ENCODE measurements at places on chromosomes 7 and 10.
A peak's percentile ranks its signal among the peaks of the same experiment; 100 is the strongest.

DNA sequence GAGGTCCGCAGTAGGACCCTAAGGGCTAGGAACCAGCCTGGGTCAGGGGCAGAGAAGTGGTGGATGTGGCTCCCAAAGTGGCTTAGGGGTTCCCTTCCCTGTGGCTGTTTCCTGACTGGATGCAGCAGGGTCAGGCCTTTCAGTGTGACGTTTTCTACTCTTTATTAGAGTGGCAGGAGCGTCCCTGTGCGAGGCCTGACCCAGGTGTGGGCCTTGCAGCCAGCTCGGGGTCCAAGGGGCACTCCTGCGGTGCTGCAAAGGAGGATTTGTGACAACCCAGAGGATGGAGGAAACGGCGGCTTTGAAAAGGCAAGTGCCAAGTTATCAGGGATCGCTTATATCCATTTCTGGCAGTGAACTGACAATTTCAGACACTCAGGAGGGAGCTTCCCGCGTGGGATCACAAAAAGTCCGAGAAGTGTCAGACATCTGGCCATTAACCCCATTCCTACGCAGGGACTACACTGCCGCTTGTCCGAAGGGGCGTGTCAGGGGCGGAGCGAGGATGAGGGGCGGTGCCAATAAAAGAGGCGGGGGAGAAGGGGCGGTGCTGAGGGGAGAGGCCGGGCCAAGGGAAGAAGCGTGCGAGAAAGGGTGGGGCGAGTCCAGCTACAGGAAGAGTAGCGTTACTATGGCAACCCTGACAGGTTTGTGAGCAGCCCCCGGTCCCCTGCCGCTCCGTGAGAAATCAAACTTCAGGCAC, 98.8 kb upstream of the ZNF722 start:
- peaks cover 7% of the 10 kb centered on the region for H3K4me1 ChIP-seq
- H3K36me3 ChIP-seq: peaks cover 6% of the 10 kb centered on the region
- peak overlapping the region; percentile 96 for H3K4me3 ChIP-seq
- H3K27ac ChIP-seq: peak overlapping the region; percentile 93
- H3K27me3 ChIP-seq: no peaks in the 10 kb centered on the region

GRCh38 chr7:88310956-88311674, 4.4 kb upstream of the STEAP4 start:
- no peak overlapping the region for H3K4me3 ChIP-seq
- peaks cover 4% of the 10 kb centered on the region for H3K4me1 ChIP-seq
- peaks cover 13% of the 10 kb centered on the region for H3K27me3 ChIP-seq
- no peak for DNase-seq
- no peak overlapping the region for H3K27ac ChIP-seq

DNA sequence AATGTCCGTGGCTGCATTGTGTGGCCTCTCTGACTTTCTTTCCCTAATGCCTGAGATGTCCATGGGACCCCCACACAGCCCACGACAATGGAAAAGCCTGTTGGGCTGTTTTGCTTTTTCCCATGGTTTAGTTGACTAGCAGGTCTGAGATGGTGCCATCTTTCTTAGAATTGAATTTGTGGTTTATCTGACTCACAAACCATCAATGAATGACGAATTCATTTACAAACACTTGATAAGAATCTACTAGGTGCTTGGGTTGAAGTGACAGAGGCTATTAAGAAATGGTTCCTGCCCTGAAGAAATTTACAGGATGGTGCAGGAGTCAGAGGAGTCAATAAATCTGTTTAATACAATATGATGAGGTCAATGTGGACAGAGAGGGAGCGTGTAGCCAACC, 75.4 kb downstream of the OTUD1 start:
- H3K4me3 ChIP-seq: no peak overlapping the region
- no peak overlapping the region for H3K27ac ChIP-seq
- no peaks in the 10 kb centered on the region for H3K4me1 ChIP-seq
- H3K27me3 ChIP-seq: peaks cover 58% of the 10 kb centered on the region
- DNase-seq: no peak

GRCh38 chr10:1203704-1204103, 147.5 kb downstream of the WDR37 start:
- peaks cover 3% of the 10 kb centered on the region for H3K4me1 ChIP-seq
- H3K27ac ChIP-seq: no peak overlapping the region
- no peak for DNase-seq
- H3K4me3 ChIP-seq: no peak overlapping the region
- H3K27me3 ChIP-seq: no peaks in the 10 kb centered on the region
- no peaks in the 10 kb centered on the region for H3K36me3 ChIP-seq

DNA sequence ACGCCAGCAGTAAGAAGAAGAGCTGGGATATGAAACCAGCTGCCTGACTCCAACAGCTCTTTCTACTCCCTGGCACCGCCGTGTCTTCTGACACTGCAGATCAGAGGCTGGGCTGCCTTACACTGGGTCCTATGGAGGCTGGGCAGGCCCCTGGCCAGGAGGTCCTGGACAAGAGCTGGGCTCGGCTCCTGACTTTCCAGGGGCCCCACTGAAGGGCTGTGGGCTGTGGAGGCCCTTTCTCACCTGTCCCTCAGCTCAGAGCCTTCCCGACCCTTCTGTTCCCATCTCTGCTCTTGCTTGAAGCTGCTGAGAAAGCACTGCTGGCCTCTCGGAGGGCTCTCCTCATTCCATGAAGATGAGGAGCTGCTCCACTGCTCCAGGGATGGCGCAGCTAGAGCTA, 85.9 kb upstream of the UNC5B start:
- no peak overlapping the region for H3K4me3 ChIP-seq
- H3K27ac ChIP-seq: no peak overlapping the region
- H3K4me1 ChIP-seq: peaks cover 2% of the 10 kb centered on the region
- peaks cover 86% of the 10 kb centered on the region for H3K27me3 ChIP-seq

- H3K27me3 ChIP-seq: peaks cover 5% of the 10 kb centered on the region
- H3K4me1 ChIP-seq: no peaks in the 10 kb centered on the region
- DNase-seq: no peak
- H3K4me3 ChIP-seq: no peak overlapping the region
These were observed 359.5 kb upstream of the MKI67 start for GRCh38 chr10:128485701-128486235.

DNA sequence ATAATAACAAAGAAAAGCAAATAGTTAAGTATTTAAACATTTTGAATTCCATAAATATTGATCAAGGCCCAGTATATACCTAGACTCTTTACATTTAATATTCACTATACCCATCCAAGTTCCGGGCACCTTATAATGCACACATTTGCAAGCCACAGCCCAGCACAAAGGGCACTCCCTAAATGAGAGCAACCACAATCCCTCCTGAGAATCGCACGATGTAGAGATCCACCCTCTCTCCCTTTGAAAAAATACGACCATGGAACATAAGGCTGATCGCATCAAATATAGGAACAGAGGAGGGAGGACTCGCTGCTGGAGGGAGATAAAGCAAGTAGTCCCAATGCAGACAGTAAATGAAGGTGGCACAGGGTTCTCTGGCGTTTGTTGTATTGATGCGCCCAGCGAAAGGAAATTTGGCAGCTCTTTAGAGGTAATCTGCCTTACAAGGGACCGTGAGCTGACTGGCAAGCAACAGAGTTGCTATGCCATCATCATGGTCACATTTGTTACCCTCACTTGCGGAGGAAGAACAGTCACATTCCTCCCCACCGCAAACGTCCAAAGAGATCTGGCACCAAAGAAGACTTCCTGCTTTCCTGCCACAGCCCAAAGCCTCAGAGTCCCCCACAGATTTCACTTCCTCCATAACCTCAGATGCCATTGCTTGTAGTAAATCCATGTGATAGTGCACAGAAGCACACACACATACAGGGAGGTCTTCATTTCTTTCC, 16.1 kb upstream of the TAS2R40 start:
- peaks cover 18% of the 10 kb centered on the region for H3K27me3 ChIP-seq
- H3K27ac ChIP-seq: no peak overlapping the region
- DNase-seq: peak; percentile 2

GRCh38 chr10:71773221-71773971, at the start of gene VSIR:
Gene VSIR, minus strand, starts transcription at chr10:71773520. Its CDS starts 81 bp downstream, at chr10:71773439.
- H3K4me1 ChIP-seq: peaks cover 69% of the 10 kb centered on the region
- peak within 1 kb of the TSS; percentile 97 for H3K27ac ChIP-seq
- peak within 1 kb of the TSS; percentile 96 for H3K4me3 ChIP-seq
- peak; percentile 94 for DNase-seq
- no peaks in the 10 kb centered on the region for H3K27me3 ChIP-seq

DNA sequence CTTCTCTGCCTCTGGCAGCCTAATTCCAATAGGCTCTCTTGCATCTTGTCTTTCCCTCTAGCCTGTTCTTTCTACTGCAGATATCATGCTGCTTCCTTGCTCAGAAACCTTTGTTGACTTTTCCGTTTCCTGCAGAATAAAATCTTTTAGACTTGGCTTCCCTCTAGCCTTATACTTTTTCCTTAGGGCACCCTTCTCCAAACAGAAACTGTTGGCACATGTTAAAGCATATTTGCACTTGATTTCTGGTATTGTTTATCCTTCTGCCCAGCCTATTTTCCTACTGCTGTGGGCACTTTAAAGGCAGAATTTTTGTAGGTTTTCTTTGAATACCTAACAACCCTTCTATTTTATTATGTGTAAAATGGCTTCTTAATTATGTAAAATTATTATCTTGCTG, 4.6 kb downstream of the GNAI1 start:
- H3K27me3 ChIP-seq: peaks cover 15% of the 10 kb centered on the region
- H3K4me1 ChIP-seq: no peaks in the 10 kb centered on the region
- H3K36me3 ChIP-seq: peaks cover 4% of the 10 kb centered on the region
- no peak overlapping the region for H3K4me3 ChIP-seq
- no peak overlapping the region for H3K27ac ChIP-seq

DNA sequence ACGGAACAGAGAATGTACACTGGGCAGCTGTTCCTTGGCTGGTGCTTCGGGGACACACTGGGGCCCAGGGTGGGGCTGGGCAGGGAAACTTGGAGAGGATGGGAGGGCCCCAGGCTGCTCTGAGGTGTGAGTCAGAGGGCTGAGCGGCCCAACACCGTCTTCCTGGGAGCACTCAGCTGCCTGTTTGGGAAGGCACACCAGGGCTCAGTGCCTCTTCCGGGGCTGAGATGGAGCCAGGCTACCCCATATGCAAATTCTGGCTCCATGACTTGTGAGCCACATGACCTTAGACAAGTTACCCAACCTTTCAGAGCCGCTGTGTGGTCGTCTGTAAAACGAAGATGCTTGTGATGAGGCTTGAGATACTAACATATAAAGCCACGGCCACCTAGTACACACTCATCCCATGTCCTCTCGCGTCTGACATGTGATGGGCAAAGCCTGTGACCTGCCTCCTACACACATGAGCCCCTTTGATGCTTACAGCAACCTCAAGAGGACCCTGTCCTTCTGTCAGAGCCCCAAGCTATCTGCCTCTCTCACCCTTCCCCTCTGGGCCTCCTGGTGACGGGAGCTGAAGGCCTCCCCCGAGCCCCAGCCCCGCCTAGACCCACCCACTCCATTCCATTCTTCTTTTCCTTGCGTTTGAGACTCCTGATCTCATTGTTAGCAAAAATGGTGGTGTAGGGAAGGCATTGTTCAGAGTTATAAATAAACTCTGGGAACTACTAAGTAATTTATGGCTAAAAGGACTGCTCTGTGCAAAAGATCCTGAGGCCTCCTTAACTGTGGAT, 26.1 kb downstream of the KLRG2 start:
- no peaks in the 10 kb centered on the region for H3K27me3 ChIP-seq
- peaks cover 5% of the 10 kb centered on the region for H3K36me3 ChIP-seq
- H3K27ac ChIP-seq: no peak overlapping the region
- no peaks in the 10 kb centered on the region for H3K4me1 ChIP-seq
- no peak overlapping the region for H3K4me3 ChIP-seq

DNA sequence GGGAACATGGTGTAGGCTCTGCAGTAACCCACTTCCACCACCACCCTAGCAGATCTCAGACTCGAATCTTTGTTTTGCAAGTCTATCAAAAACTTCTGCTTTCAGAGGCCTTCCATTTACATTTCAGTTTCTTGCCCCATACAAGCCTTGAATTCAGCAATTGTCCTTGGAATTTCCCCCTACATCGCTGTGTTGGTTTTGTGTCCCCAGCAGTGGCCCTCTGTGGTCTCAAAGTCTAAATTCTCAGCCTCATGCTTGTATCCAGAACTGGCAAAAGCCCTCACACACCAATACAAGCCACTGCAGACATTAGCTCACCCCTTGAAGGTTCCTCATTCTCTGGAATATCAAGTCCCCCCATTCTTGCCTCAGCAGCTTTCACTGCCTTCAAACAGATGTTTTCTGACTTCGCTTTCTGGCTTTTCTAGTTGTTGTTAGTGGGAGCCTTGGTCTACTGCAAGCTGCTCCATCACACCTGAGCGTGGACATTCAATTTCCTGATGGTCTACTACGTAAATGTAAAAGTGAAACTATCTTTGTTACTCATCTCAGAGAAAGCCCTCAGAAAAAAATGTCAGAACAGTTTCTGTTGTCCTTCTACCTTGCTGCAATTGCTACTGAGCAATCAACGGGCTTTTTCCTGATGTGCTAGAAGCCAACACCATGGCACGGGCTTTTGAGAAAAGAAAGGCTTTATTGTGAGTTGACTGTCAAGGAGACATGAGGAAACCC, 1.8 kb upstream of the NUB1 start:
- peaks cover 27% of the 10 kb centered on the region for H3K36me3 ChIP-seq
- no peak for DNase-seq
- H3K27me3 ChIP-seq: no peaks in the 10 kb centered on the region
- H3K4me1 ChIP-seq: peaks cover 21% of the 10 kb centered on the region
- H3K4me3 ChIP-seq: peak overlapping the region; percentile 88

DNA sequence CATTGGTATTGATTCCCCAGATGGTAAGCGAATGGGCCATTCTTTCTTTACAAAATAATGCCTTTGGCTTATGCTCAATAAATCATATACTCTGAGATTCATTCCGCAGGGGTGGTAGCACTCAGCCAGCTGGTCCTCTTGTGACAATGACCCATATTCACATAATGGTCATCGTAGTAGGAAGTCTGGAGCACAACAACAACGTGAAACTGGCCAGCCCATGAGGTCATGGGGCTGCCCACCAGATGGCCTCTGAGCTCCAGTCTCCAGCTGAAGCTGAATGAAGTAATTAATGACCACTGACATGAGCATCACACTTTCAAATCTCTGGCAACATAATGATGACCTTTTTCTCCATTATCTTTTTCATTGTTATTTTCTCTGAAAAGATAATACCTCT, 42.3 kb upstream of the SORCS1 start:
- H3K27ac ChIP-seq: no peak overlapping the region
- no peaks in the 10 kb centered on the region for H3K36me3 ChIP-seq
- H3K27me3 ChIP-seq: no peaks in the 10 kb centered on the region
- DNase-seq: no peak
- no peaks in the 10 kb centered on the region for H3K4me1 ChIP-seq
- no peak overlapping the region for H3K4me3 ChIP-seq
